ENCODE measurements at places on chromosomes 6 and 20. TPM values are rescaled to one million over a fixed set of nuclear protein-coding genes. Genes with fewer than 3 reads are reported as not detected.

GRCh38 chr6:154277629-154278017 lies 79.0 kb downstream of the IPCEF1 start:
- H3K27ac ChIP-seq: peak overlapping the region; percentile 72
- H3K4me3 ChIP-seq: peak overlapping the region; percentile 75
- DNase-seq: no peak
- H3K36me3 ChIP-seq: no peaks in the 10 kb centered on the region
- peaks cover 22% of the 10 kb centered on the region for H3K4me1 ChIP-seq
- peaks cover 3% of the 10 kb centered on the region for H3K27me3 ChIP-seq

DNA sequence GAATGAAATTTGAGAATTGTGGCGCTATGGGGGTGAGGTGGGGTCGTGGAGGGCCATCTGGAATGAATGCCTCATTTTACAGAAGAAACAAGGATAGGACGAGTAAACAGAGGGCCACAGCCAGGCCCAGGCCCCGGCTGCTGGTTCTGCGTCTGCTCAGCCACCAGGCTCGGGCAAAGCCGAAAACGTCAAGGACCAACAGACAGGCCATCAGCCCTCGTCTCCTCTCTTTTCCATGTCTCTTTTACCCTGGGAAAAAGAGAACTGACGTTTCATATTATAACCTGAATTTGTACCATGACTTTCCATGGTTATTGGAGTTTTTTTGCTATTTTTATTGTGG lies 212.4 kb upstream of the ARID1B start:
- DNase-seq: no peak
- no peaks in the 10 kb centered on the region for H3K36me3 ChIP-seq
- H3K4me3 ChIP-seq: no peak overlapping the region
- H3K27me3 ChIP-seq: peaks cover 7% of the 10 kb centered on the region

PTPRT gene
- not detected for polyA plus RNA-seq

FAXC gene
- not detected for polyA plus RNA-seq

GRCh38 chr20:19375801-19376200 lies 163.4 kb downstream of the SLC24A3 start:
- DNase-seq: no peak
- no peaks in the 10 kb centered on the region for H3K4me1 ChIP-seq
- H3K4me3 ChIP-seq: no peak overlapping the region
- H3K27me3 ChIP-seq: peaks cover 3% of the 10 kb centered on the region

GRCh38 chr6:34246563-34247391 lies 2.0 kb downstream of the SMIM29 start:
- H3K36me3 ChIP-seq: peaks cover 4% of the 10 kb centered on the region
- no peak overlapping the region for H3K4me3 ChIP-seq
- no peak for DNase-seq
- H3K27ac ChIP-seq: peak overlapping the region; percentile 76
- H3K27me3 ChIP-seq: peaks cover 2% of the 10 kb centered on the region

MYO6 gene
- polyA plus RNA-seq: 4.7 TPM

KIF6 gene
- not detected for polyA plus RNA-seq

DNA sequence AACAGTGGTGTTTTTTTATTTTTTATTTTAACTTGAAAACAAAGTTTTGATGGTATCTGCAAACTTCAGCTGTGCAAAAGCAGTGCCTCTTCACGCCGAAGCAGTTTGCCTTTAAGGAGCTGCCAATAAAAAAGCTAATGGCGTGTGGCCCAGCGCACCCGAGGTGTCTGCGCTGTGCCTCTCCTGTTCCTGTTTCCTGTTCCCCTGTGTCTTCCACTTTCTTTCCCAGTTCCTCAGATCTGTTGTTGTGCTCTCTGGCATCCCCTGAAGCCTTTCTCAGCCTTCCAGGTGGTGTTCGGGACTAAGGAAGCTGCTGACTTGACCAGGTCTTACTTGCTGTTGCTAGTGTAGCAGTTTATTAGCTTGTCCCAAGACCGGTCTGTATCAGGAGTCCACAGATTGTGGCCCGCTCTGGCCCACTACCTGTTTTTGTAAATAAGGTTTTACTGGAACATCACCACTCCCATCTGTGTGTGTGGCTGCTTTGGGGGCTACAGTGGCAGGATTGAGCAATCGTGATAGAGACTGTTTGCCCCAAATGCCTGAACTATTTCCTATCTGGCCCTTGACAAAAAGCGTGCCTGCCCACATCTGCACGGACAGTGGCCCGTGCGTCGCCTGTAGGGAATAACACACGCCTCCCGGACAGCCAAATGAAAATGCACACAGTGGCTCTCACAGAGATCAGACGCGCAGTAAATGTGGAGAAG lies 178.3 kb downstream of the TMEM242 start:
- no peak for DNase-seq
- peaks cover 56% of the 10 kb centered on the region for H3K4me1 ChIP-seq
- H3K27me3 ChIP-seq: peaks cover 6% of the 10 kb centered on the region

TTK gene
- polyA plus RNA-seq: 0.42 TPM

USP49 gene
- 0.62 TPM for polyA plus RNA-seq

PRR18 gene
- not detected for polyA plus RNA-seq

DNA sequence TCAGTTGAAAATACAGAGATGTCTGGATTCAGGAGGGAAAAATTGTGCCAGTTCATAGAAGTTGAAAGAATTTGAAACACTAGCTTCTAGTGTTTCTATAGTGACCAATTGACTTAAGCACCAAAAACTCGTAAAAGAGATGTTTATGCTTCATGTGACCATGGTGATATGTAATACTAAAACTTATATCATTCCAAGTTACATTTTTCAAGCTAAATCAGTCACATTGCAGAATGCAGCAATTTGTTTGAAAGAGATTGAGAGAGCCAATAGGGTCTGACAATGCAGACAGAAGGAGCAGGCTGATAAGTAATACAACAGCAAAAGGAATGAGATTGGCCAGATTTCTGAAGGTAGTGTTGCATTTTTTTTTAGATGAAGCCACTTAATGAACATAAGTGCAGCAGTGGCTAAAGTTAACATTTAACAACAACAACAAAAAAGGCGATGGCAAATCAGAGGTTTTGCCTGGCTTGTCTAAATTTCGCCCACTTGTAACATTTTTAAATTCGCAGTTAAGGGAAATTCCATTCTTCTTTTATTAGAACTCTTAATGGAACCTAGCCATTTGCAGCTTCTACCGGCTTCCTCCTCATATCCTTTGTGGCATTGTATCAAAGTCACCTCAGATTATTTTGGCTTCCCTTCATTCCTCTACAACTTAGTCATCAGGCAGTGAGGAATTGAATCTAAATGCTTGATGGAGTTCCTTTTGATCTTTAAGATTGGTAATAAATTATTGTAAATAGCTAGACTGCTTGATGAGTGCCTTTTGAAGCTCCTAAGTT lies 484.0 kb upstream of the SOX4 start:
- no peak for DNase-seq
- H3K4me1 ChIP-seq: no peaks in the 10 kb centered on the region

GRCh38 chr6:27547157-27548075 lies 74.5 kb upstream of the ZNF184 start:
- no peak overlapping the region for H3K27ac ChIP-seq
- peaks cover 14% of the 10 kb centered on the region for H3K4me1 ChIP-seq
- peaks cover 58% of the 10 kb centered on the region for H3K27me3 ChIP-seq
- DNase-seq: no peak
- no peak overlapping the region for H3K4me3 ChIP-seq

GRCh38 chr20:34637245-34638038 lies 39.5 kb downstream of the PIGU start:
- H3K4me3 ChIP-seq: no peak overlapping the region
- H3K36me3 ChIP-seq: peaks cover 32% of the 10 kb centered on the region
- peaks cover 3% of the 10 kb centered on the region for H3K27me3 ChIP-seq
- no peaks in the 10 kb centered on the region for H3K4me1 ChIP-seq
- no peak for DNase-seq

DNA sequence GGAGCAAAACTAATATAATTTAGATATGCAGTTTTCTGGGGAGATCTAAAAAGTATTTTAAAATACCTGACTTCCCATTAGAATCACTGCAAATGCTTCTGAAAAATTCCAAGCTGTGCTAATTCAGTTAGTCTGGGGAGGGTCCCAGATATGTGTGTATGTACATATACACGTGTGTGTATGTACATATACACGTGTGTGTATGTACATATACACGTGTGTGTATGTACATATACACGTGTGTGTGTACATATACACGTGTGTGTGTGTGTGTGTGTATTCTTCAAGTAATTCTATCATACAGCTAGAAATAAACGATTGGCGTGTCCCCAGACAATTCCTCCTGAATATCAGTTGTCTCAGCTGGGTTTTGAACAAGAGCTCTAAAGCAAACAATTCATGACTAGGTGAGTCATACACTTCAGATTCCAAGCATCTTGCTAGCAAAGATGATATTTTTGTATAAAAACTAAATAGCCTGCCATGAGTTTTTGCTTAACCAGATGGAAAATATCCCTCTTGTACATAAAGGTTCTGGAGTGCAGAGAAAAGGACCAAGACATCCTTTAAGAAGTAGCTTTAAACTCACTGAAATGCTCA lies 58.2 kb downstream of the SPACA1 start:
- no peaks in the 10 kb centered on the region for H3K4me1 ChIP-seq
- peaks cover 6% of the 10 kb centered on the region for H3K27me3 ChIP-seq
- H3K36me3 ChIP-seq: no peaks in the 10 kb centered on the region
- H3K4me3 ChIP-seq: no peak overlapping the region

RING1 gene
- 9.5 TPM for polyA plus RNA-seq

C2 gene
- polyA plus RNA-seq: not detected

DNA sequence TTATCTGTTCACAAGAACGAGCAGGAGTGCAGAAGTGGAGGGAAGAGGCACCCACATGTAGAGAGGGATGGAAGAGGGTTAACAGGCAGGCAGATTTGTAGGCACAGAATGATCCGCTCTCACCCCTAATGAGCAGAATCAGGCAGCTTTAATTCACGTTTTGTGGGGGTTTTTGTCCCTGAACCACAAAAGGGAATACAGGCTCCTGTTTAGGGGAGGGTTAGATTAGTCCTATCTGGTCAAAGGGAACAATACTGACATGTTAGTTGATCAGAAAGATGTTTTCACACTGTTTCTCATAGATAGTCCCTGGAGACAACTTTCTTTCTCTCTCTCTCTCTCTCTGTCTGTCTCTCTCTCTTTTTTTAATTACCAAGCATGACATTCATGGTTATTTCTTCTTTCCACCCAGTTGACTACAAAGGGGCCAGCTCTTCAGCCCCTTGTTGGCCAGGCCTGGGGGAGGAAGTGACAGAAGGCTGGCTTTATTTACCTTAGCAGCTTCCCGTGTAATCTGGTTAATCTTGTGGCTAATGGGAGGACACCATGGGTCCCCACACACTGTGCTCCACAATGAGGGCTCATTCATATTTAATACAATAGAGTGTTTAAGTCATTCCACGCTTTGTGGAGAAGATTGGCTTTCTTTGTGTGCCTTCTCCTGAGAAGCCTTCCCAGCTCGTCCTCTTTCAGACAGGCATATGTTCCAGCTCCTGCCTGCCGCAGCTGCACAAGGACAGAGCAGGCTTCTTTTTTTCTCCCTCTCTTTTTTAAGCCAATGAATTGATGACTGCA lies 958.8 kb downstream of the TFAP2A start:
- no peaks in the 10 kb centered on the region for H3K4me1 ChIP-seq
- DNase-seq: no peak
- H3K36me3 ChIP-seq: no peaks in the 10 kb centered on the region
- no peak overlapping the region for H3K27ac ChIP-seq
- no peaks in the 10 kb centered on the region for H3K27me3 ChIP-seq

Data from immature natural killer cell (primary cell).